ENCODE measurements at places on chromosomes 12 and 14. TPM values are rescaled to one million over a fixed set of nuclear protein-coding genes. Genes with fewer than 3 reads are reported as not detected.
A peak's percentile ranks its signal among the peaks of the same experiment; 100 is the strongest.

DNA sequence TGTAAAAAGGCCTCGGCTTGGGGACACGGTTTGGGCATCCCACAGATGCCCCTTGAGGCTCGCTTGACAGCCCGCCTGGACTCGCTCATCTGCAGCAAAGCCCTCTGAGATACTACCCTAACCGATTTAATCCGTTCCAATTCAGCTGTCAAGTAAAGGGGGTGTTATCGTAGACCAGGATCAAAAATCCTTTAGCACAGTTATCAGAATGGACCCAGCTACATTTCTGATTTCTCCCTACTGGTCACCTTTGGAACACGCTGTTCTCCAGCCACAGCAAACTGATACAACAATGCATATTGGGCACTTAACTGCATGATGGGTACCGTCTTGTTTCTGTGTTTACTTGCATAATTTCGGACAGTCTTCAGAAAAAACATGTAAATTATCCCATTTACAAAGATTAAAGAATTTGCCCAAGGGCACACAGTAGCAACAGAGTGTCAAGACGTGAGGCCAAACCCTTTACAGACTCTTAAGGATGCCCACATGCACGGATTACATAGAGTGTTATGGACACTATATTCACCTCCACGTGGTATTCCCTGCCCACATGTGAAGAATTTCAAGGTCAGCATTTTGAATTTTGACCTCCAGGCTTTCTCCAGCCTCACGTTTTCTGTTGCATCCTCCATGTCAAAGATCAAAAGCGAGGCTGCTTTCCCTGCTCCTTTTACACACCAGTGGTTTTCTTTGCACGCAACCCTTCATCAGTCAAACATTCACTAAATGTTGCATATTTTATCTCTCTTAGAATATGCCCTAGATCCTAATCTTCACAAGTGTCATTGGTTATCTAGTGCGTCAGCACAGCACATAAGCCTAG, 3.2 kb upstream of the DUSP6 start:
- peak; percentile 20 for DNase-seq

GAS2L3 gene
- 33.4 TPM for total RNA-seq

- DNase-seq, result peak; percentile 50
Measured at GRCh38 chr12:25420116-25420515, 133.0 kb downstream of the LMNTD1 start.

TAS2R42 gene
- total RNA-seq, result not detected

BATF gene
- 0.51 TPM for total RNA-seq

DNA sequence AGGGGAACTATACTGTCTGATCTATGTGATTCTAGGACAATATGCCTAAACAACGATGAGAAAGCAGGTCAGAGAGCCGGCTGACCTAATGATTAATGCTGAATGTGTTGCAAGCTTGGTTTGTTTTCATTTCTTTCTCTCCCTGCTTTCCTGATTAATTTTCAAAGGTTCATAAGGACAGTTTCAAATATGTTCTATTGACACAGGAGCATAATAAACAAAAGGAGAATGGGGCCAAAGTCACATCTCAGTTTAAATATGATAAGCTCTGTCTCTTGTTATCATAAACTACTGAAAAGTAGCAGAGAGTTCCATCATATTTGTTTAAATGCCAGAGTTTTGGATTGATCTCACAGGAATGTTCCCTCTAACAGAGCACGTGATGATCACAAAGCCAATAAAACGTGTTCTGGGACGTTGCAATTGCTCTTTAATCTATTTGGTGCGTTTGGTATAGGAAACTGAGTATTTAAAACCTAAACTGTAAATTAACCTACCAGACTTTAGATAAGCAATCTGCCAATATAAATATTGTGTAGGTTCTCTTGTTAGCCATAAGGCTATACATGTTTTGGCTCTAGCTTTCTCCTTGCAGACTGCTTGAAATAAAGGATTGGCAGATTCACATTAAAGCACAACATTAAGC, 3.7 kb upstream of the HSD17B6 start:
- peak; percentile 28 for DNase-seq
